Fibroblast of skin of left quadriceps (primary cell): ENCODE measurements at places on chromosomes 6 and 20.

- peak; percentile 22 for DNase-seq
Measured at GRCh38 chr6:11923621-11924020, 88.5 kb upstream of the HIVEP1 start.

DNA sequence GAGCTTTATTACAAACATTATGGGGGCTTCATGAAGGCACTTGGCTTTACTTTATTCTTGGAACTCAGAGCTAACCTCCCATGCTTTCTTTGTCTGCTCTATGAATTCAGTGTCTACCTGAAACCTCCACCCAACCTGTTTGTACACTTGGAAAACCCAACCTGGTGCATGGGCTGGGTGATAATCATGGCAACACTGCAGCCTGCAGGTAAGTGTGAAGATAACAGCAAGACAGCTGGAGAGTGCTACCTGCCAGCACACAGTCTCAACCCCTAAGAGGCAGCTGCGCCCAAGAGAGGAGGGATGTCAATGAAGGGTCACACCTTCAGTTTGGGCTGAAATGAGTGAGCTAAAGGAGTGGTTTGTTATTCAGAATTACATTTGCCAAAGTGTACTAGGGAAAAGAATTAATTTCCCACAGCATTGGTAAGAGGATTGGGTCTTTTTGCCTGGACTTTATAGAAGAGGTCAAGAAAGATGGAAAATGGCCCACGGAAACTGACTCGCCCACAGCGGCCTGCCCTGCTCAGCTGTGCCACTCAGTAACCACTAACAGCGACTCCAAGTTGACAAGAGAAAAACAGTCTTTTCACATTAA lies 24.4 kb downstream of the FOXQ1 start:
- DNase-seq, result no peak

GRCh38 chr20:14815340-14815739 lies 477.9 kb upstream of the FLRT3 start:
- no peak for DNase-seq

DNA sequence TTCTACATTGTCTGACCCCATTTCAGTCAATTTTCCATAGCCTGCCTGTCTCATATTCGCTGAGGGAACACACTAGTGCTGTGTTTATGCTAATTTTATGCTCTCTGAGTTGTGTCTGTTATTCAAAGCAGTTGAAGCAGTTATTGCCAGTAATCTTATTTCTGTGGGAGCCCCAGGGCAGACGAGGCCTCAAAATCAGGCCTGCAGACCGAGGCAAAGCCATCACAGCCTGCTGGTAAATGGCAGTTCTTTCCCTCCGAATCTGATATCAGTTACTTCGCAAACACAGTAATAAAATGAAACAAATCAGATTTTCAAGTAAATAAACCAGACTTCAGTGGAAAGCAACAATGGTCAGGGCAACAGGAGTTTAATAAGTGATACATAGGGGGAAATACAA lies 508.4 kb downstream of the PKHD1 start:
- DNase-seq, result no peak

- DNase-seq, result no peak
Measured at GRCh38 chr20:33679758-33680485, 5.7 kb upstream of the NECAB3 start.

DNA sequence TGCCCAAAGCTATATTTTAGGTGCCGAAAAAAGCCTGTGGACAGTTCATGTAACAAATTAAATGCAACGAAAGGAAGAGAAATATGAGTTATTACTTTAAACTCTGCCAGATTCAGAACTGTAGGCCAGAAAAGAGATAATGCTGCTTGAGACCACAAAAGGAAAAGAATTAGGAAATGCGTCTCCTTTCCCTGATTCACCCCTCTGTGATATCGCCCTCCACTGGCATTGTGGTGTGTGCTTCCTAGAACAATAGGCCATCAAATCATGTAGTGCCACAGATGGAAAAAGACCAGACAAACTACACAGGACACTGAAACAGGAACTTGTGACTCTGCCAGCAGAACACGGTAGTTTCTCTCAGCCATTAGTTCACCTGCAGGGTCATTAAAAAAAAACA lies 14.7 kb upstream of the LAMA4 start:
- no peak for DNase-seq

- DNase-seq, result no peak
Measured at GRCh38 chr6:41302638-41303037, 16.2 kb upstream of the TREM1 start.

GRCh38 chr6:15776458-15776980 lies 113.7 kb upstream of the DTNBP1 start:
- no peak for DNase-seq

GRCh38 chr20:48844996-48845395 lies 17.2 kb upstream of the PREX1 start:
- DNase-seq, result no peak

DNA sequence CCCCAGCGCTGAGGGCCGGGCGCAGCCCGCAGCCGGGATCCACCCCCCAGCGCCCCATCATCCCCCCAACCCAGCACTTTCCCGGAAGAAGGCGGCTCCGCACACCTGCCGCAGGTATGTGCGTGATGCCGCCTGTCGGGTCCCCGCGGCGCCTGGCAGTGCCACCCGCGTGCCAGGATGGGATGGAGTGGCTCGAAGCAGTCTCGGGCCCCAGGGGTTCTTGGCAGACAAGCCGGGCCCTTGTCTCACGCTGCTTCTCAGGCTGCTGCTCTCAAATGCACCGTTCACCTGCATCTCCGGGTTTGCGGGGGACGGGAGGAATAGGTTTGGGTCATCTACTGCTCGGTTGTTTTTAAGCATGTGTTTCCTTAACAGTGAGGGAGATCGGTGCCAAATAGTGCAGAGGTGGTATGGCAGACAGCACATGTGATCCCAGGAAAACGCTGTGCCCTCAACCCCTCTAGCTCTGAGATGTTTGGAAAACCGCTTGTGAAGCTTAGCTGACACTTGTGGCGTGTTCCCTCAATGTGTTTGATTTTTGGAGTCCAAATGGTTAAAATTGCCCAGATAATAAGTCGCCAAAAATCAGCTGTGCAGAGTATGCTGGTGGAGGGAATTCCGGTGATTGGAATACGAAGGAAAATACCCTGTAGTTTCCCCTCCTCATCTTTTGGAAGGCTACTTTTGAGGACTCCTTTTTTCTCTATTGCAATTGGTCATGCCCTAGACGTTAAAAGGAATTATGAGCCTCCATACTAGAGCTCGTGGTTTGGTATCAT lies 926 bp downstream of the MYLIP start:
- DNase-seq, result no peak

DNA sequence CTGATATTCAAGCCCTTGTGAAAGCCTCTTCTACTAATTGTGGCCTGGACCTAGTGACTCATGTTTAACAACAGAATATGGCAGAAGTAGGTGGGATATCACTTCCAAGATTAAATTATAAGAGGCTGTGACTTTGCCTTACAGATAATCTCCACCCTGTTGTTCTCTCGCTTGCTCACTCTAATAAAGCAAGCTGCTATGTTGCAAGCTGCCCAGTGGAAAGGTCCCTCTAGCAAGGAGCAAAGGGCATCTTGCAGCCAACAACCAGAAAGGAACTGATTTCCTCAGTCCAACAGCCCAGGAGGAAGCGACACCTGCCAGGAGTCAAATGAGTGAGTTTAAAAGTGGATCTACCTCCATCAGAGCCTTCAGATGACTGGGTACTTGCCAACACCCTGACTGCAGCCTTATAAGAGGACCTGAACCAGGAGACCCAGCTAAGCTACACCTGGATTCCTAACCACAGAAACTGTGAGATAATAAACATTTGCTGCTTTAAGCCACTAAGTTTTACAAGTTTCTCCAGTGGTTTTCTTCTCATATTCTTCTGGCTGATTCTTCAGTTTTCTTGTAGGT lies 112.6 kb downstream of the FRK start:
- DNase-seq, result no peak

DNA sequence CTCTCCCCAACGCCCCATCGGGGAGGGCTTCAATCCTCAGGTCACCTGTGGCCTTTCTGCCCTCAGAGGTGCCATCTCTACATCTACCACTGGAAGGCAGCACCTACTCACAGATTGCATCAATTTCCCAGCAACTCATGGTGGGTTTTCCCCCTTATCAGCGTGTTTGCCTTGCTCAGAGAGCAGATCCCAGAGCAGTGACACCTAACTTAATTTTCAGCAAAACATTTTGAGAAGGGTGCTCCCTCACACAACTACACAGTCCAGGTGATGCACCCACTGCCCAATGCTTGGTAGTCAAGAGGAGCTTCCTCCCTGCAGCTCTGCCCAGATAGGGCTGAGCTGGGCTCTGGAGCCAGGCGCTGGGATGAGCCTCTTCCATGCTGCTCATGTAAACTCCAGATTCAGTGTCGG lies 48.2 kb downstream of the PLG start:
- no peak for DNase-seq

- DNase-seq, result no peak
Measured at GRCh38 chr6:147397306-147397705, 111.2 kb upstream of the SAMD5 start.

GRCh38 chr6:110728501-110728900 lies 86.8 kb downstream of the CDK19 start:
- DNase-seq, result no peak

GRCh38 chr6:108998485-108998884 lies 96.2 kb downstream of the SESN1 start:
- DNase-seq, result no peak

DNA sequence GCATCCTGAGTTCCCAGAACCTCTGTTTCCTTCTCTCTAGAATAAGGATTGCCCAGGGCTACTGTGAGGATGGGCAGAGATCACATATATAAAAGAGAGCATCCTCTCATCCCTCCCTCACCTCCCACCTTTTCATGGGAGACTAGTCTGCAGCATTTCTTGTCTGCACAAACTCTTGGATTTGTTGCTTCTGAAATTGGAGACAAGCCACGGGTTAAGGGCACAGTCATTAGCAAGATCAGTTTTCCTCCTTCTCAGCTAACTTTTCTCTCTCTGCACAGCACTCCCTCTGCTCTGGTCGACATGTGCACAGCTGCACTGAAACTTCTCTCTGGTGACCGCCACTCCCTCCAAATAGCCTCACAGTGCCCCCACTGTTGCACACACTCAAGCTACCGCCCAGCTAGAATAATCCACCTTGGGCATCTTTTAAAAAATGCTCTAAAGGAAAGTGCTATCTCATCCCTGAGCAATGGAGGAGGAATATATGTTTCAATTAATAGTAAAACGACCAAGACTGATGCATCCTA lies 50.9 kb upstream of the DUSP22 start:
- no peak for DNase-seq

DNA sequence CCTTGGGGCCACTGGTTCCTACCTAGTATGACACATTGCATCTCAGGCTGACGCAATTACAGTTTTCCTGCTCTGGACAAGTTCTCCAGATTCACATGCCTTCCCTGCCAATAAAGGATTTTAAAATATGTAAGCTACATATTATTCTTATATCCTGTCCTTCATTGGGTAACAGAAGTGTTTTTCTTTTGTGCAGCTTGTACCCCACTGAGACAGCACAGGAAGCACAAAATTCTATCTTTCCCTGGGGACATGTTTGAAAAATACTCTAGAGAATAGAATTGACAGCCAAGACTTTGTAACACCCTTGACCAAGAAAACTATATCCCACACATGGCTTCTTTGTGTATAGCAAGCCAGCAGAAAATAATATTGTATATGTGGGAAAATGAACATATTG lies 456.8 kb downstream of the MAFB start:
- no peak for DNase-seq

GRCh38 chr6:166597711-166598440 lies 11.4 kb upstream of the RAMACL start:
- DNase-seq, result no peak

DNA sequence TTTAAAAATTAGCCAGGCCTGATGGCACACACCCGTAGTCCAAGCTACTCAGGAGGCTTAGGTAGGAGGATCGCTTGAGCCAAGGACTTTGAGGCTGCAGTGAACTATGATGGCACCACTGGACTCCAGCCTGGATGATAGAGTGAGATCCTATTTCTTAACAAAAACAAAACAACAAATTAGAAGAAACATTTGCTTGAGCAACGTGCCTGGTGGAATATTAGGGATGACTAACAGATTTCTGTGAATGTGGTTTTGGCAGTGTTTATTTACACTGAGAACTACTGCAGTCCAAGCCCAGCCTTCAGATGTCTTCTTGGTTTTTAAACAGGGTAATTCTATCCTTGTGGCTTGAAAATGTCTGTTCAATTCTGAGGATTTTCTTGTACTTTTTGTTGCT lies 9.2 kb downstream of the PPP1R3G start:
- peak; percentile 82 for DNase-seq

GRCh38 chr6:33739571-33739970 lies 7.1 kb downstream of the IP6K3 start:
- DNase-seq, result no peak

DNA sequence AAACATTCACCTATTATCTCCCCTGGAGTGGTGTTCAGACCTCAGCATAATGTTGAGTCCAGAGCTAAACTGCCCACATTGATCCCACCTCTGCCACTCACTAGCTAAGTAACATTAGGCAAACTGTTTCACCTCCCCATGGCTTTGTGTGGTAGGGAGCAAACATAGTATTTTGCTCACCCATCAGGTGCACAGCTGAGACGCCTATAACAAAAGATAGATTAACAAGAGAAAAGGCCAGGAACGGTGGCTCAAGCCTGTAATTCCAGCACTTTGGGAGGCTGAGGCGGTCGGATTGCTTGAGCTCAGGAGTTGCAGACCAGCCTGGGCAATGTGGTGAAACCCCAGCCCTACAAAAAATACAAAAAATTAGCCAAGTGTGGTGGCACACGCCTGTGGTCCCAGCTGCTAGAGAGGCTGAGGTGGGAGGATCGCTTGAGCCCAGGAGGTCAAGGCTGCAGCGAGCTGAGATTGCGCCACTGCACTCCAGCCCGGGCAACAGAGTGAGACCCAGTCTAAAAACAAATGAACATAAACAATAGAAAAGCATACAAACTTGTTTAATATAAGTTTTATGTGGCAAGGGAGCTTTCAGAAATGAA lies 91.6 kb downstream of the MAP3K7 start:
- DNase-seq, result no peak

- no peak for DNase-seq
Measured at GRCh38 chr6:24829657-24830056, 30.9 kb upstream of the ARMH2 start.

DNA sequence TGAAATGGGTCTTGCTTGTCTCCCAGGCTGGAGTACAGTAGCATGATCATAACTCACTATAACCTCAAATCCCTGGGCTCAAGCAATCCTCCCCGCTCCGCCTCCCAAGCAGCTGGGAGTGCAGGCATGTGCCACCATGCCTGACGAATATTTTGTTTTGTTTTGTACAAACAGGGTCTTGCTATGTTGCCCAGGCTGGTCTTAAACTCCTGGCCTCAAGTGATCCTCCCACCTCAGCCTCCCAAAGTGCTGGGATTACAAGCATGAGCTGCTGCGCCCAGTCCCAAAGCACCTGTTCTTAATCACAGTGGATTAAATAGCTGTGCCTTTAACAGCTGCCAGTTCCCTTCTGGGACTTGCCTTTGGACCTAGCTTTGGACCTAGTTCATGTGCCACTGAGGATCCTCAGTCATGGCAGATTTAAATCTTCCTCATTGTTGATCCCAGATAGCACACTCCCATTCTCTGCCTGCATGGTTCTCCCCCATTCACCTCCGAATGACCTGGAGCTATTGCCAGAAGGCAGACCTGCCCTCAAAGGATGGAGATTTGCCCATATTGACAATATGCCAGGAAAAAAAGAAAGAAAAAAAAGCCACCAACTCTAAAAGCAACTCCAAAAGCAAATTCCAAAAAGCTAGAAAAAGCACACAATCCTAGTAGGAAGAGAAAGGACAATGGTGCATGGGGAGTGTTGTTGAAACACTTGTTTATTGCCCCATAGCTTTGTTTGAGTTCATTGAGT lies 10.6 kb downstream of the POFUT1 start:
- DNase-seq, result no peak
